ENCODE measurements at places on chromosomes 1 and 21.
A peak's percentile ranks its signal among the peaks of the same experiment; 100 is the strongest.

DNA sequence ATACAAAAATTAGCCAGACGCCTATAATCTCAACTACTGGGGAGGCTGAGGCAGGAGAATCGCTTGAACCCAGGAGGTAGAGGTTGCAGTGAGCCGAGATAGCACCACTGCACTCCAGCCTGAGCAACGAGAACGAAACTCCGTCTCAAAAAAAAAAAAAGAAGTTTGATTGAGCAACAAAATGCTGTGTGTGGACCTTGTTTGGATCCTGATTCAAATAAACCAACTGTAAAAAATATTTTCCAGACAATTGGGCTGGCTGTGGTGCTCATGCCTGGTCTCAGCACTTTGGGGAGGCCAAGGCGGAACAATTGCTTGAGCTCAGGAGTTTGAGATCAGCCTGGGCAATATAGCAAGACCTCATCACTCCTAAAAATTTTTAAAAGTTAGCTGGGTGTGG is 16.8 kb downstream of the PTAFR start:
- DNase-seq: no peak

GRCh38 chr1:12433323-12434053 is 184.5 kb downstream of the DHRS3 start:
- DNase-seq: no peak

DNA sequence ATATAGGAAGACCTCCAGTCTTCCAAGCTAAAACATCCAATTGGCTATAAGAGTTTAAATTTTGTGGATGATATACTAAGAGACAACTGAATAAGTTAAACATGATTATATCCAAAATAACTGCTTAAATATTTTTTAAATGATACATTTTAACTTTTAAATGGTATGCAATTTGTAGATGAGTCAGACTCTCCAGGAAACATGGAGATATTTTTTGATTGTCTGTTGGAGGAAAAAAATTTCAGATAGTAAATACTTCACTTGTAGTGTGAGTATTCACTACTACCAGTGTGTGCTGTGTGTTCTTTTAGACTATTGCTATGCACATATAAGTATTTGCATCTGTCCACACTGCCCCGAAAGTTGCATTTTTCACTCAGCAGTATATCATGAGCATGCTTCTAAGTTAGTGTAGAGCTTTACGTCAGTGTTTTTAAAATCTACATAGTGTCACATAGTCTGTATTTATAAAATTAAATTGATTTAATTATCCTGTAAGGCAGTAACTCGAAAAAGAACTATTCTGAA is 91.1 kb downstream of the USP25 start:
- no peak for DNase-seq

DNA sequence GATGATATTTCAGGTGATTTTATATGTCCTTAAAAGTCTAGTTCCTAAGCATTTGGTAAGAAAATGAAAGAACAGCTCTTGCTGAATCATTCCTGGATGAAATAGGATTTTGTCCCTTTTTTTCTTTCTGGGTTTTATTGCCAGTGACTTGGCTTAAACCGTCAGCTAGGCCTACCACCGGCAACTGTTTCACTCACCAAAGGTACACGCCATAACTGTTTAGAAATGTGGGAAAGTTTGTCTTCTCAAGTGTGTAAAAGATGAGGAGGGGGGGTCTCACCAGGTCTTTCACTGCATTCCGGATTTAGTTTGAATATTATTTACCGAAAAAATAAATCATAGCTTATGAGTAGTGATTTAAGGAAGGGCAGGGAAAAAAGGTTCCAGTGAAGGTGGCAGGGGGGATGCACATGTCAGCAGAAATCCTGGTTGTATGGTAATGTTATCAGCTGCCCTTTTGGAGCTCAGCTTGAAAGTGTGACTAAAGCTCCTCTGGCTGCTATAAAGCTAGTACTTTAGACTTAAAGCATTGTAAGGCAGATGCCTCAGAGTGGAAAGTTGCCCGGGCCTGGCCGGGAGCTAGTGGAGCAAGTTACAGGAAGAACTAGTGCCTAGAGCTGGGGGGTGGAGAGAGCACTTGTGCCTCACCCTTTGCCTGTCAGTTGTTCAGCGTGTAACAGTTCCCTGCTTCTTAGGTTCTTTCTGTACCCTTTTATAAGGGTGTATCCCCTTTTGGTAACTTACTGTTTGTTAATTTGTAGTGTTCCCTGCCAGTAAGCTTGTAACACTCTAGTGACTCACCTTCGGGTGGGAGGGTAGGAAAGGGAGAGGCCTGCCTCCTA is 3.1 kb downstream of the ATP1A1 start:
- peak; percentile 69 for DNase-seq

DNA sequence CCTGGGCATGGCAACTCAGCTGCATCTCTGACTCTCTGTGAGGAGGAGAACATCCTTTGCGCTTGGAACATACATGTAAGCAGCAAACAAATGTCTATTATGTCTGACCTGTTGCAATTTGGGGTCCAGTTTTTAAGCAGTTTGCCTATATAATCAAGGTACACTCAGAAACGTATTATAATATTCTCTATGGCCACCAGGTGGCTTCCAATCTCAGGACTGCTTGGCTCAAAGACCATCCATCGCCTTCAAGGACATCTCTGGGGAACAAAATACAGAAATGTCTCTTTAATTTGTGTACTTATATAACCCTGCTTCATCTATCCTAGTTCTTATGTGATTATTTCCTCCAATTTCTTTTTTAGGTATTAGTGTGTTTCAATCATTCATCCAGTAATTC is 227.2 kb downstream of the OLFM3 start:
- DNase-seq: no peak

DNA sequence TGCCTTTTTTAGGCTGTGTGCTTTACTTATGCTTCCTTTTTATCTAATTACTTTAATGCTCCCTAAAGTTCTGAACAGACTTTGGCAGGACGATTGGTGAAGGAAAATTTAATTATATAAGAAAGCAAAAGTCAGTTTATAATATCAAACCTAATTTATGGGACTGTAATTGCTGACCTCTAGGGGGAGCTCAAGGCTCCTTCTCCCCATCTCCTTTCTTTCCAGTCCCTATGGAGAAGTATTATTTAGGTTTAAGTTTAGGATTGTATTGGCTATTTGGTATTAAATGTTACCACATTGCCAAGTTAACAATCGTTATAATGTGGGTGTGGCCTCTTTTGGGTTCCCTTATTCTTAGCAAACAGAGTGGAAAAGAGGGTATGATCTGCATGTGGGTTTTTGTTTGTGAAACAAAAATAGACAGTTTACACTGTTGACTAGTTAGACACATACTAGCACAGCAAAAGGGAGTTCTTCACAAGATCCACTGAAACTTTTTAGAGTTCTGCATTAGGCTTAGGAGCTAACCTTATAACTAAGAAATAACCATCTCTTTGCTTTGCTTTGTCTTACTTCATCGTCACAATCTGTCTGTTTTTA is 48.2 kb upstream of the TNFSF4 start:
- DNase-seq: no peak

DNA sequence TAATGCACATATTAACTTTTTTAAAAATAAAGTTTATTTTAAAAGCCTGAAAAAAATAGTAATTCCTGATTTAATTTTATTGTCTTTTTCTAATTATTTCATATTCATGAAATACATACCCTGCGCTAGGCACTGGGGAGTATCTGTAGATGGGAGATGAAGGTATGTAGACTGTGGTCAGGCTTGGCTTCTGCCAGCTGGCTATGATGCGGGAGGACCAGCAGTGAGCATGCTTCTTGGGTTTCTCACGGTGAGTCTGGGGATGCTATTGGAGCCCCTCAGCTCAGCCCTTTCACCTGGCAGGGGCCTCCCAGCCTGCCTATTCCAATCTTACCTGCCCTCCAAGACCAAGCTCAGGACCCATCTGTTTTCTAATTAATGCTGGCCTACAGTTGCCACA is 138.4 kb downstream of the NOS1AP start:
- no peak for DNase-seq

DNA sequence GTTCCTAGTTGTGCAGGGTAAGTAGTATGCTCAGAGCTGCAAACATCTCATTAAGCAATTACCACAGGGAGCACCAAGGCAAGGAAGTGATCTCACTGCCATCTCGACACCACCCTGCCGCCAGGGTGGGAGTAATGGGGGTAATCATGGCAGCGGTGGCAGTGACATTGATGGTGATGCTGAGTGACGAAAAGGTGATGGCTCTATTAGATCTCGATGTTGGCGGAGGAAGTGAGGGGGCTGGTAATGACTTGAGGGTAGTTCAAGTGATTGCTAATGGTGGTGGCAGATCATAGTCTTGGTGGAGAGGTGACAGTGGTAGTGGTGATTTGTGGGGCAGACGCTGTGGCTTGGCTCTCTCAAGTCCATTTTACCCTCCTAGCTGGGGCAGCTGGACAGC is 25.4 kb upstream of the TENT5B start:
- no peak for DNase-seq

- peak; percentile 5 for DNase-seq
Measured at GRCh38 chr1:36911561-36912364, 122.6 kb downstream of the GRIK3 start.

- DNase-seq: no peak
Measured at GRCh38 chr1:208271236-208271635, 27.1 kb upstream of the PLXNA2 start.

DNA sequence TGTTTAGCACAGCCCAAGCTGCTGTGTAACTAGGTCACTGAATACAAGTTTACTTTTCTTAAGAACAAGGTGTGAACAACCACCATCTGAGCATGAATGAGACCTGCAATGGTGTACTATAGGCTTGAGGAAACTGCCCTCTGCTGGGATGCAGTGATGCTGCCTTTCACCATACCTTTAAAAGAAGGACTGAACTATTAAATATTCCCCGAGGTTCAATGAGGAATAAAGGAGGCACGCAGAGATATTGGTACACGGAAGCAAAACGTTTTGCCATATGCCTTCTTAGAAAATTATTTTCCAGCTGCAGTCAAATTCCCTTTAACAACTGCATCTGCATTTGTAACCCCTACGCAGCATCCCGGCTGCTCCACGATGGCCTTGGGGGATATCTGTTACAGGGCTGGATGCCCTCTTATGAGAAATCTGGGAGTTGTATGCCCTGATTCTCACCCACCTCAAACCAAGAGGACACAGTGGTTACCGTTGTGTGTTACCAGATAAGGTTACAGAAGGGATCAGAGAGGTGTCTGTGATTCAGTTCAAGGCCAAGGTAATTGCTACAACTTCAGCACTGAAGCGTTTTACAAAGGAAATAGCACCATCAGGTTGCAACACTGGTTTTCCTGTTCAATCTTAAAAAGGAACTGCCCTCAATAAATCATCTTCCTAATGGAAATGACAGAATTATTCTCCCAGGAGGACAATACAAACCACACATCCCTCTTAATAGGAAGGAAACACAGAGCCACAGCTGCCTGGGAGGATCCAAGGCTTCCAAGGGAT is 470.5 kb downstream of the LTN1 start:
- DNase-seq: no peak

- no peak for DNase-seq
Measured at GRCh38 chr1:26530895-26531598, 1.5 kb downstream of the RPS6KA1 start.

GRCh38 chr1:81670286-81670685 is 130.4 kb upstream of the ADGRL2 start:
- DNase-seq: no peak

GRCh38 chr1:9589719-9590157 is 1.0 kb downstream of the TMEM201 start:
- DNase-seq: no peak

DNA sequence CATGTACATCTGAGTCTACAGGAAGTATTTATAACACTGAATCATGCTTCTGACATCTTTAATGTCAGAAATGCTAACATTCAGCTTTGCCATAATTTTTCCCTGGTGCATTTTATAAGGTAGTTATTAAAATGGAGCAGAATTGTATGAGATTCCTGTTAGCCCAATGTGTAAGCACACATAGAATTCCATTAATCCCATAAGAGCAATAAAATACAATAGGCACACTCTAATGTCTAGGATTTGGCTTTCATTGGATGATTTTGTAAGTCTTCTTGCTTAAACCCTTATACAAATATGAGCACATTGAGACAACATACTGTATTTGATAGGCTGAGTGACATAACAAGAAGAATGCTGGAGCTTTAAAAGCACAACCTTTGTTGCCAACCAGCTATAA is 256.4 kb downstream of the HMCN1 start:
- no peak for DNase-seq

DNA sequence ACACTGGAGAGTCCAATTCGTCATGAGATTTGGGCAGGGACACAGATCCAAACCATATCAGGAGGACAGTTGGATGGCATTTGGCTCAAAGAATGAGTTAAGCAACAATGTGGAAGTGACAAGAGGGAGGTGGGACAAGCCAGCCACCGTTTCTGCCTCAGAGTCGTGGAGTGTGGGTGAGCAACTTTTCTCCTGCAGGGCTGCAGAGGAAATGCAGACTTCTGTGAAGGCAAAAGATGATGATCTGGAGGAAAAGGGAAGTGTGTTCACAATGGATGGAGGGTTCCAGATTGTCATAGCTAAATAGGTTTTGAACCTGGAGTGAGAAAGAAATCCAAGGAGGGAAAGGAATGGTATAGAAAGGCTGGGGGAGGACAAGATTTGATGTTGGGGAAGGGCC is 16.4 kb upstream of the KANK4 start:
- no peak for DNase-seq

GRCh38 chr1:205510951-205511330 is 6.5 kb downstream of the CDK18 start:
- DNase-seq: no peak

- no peak for DNase-seq
Measured at GRCh38 chr1:228169345-228169744, 3.7 kb downstream of the IBA57 start.

- no peak for DNase-seq
Measured at GRCh38 chr1:58340185-58340584, 206.3 kb downstream of the OMA1 start.
